ENCODE measurements at places on chromosomes 4 and X. TPM values are rescaled to one million over a fixed set of nuclear protein-coding genes. Genes with fewer than 3 reads are reported as not detected.

GRIPAP1 gene
- 129 TPM for total RNA-seq

VCX3A gene
- total RNA-seq: not detected

PCDH18 gene
- total RNA-seq: 7.4 TPM

GLRA2 gene
- total RNA-seq: 1.9 TPM

PRDM8 gene
- 16.6 TPM for total RNA-seq

SOWAHB gene
- total RNA-seq: 0.17 TPM

RNF150 gene
- 23.3 TPM for total RNA-seq

HSFX3 gene
- total RNA-seq: not detected

PLP1 gene
- total RNA-seq: 0.20 TPM

SUPT20HL1 gene
- total RNA-seq: not detected

XAGE3 gene
- total RNA-seq: not detected

TMEM154 gene
- total RNA-seq: 0.22 TPM

TAF1 gene
- 42.1 TPM for total RNA-seq

MAGEA2B gene
- 10.6 TPM for total RNA-seq

DRP2 gene
- 0.51 TPM for total RNA-seq

ZNF157 gene
- 2.9 TPM for total RNA-seq

DYNLT3 gene
- 13.4 TPM for total RNA-seq

NLGN3 gene
- total RNA-seq: 3.1 TPM

GABRG1 gene
- total RNA-seq: not detected

HMX1 gene
- 1.7 TPM for total RNA-seq

RASSF6 gene
- not detected for total RNA-seq

PRDM5 gene
- total RNA-seq: 16.6 TPM

LNX1 gene
- total RNA-seq: 0.10 TPM

SRD5A3 gene
- total RNA-seq: 12.7 TPM

TRIM60 gene
- total RNA-seq: not detected

TMEM144 gene
- not detected for total RNA-seq

TCEAL7 gene
- total RNA-seq: 67.2 TPM

PRR32 gene
- not detected for total RNA-seq

APLN gene
- not detected for total RNA-seq

RAB41 gene
- not detected for total RNA-seq

All from glutamatergic neuron (in vitro differentiated cells).